Right lung (tissue), 10 donors: ENCODE measurements at places on chromosomes 2 and 18. TPM values are rescaled to one million over a fixed set of nuclear protein-coding genes. Genes with fewer than 3 reads are reported as not detected.

DNA sequence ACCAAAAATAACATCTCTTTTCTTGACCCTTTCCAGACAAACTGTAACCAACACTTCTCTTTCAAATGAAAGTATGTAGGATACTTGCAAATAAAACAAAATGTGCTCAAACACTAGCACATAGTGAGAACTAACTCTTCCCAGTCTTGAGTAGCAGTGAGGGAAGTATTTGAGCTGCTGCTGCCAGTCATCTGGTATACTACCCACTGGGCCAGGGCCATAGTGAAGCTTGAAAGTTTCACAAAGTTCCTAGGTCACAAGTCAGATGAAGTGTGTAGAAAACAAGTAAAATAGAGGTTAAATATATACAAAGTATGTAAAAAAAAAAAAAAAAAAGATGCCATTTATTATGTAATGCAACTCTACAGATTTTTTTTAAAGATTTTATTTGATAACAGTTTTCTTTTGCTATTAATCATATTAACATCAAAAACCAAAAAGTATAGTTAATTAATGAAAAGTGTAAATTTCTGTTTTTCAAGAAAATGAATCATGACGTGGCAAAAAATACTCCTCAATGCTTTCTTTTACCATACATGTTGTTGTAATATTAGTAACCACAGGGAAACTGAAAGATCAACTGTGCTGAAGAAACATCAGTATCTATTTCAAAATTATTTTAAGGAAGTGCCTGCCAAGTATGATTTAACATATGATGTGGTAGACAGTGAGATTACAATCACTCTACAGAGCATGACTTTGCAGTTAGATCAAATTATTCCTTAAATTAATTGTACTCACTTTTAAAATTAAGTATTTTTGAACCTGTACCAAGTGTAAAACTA is 21.6 kb upstream of the TRIB2 start:
- no peak for DNase-seq

DNA sequence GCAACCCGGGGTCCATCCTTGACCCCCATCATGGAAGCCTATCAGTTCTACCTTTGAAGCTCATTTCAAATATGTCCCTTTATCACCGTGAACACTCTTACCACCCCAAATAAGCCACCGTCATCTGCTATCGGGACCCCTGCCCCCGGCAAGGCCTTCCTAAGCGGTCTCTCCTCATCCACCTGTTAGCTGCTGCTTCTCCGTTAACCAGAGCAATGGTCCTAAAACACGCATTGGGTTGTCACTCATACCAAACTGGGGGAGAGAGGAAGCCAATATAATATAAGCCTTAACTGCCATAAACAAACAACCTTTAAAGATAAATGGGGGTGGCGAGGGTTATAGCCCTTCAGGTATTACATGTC is 680 bp downstream of the ASNSD1 start:
- DNase-seq, result no peak

DNA sequence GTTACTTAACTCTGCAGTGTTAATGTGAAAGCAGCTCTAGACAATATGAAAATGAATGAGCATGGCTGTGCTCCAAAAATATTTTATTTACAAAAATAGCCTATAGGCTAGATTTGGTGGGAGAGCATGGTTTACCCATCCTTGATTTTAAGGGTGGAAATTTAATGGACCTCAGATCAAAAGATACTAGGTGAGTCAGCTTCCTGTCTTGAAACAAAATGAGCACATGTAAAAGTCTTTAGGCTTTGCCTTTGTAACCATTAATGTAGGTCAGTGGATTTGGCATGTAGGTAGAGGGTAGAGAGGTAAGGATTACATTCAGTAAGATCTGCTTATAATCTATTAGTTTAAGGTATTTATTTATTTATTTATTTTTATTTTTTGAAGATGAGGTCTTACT is 72.7 kb downstream of the GREB1L start:
- DNase-seq, result no peak

DNA sequence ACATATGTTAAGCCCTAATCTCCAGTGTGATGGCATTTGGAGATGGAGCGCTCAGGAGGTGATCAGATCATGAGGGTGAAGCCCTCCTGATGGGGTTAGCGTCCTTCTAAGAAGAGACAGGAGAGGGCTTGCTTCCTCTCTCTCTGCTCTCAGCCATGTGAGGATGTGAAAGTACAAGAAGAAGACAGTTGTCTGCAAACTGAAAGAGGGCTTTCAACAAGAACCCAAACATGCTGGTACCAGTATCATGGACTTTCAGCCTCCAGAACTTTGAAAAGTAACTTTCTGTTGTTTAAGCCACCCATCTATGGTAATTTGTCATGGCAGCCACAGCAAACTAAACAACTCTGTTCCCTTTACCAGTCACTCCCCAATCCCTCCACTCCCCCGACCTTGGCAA is 47.4 kb downstream of the CACNB4 start:
- no peak for DNase-seq

The SATB2 gene
- 3.1 TPM for polyA plus RNA-seq

The STK11IP gene
- 29.7 TPM for polyA plus RNA-seq
